Activated T-helper 1 cell treated with anti-CD3 and anti-CD28 coated beads, Interleukin-2, amount 50 U/mL, for 16 hours (primary cell): ENCODE measurements at places on chromosomes 1 and 21.

GRCh38 chr1:26075421-26076144 lies 8.2 kb upstream of the TRIM63 start:
- DNase-seq: no peak

- no peak for DNase-seq
These were observed 17.6 kb upstream of the CLIC4 start for GRCh38 chr1:24727501-24728216.

- no peak for DNase-seq
These were observed 12.7 kb downstream of the VSIG8 start for GRCh38 chr1:159849626-159850366.

- DNase-seq: no peak
These were observed 466.4 kb downstream of the SIPA1L2 start for GRCh38 chr1:232163533-232163932.

DNA sequence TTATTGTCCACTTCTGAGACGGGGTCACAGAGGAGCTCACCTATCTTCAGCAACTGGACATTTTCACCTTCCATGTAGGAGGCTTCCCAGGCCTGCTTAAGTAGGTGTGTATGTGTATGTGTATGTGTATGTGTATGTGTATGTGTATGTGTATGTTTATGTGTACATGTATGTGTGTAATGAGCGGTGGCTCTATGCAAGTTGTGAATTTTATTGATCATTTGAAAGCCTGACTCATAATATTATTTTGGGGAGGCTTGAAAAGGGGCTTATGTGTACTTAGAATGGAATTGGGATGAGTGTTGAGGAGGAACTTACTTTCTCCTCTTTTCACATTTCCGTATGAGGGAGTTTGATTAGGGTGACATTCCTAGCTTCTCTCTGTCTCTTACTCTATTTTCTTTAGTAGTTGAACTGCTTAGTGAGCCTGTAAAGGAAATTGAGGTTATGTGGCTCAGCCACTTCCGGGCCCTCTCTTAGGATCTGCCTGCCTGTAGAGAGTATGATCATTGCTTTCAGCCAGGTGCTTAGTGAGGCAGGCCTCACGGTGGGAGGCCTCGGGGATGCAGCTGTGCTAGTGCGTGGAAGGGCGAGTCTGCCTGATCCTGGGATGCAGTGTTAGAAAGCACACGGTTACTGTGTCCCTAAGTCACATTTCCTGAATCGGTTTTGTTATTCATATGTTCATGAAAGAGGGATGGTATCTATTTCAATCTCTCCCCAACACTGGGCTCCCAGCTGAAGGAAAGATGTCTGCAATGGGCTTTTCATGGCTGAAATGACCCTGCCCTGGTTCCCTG lies 61.0 kb downstream of the IER5 start:
- peak; percentile 45 for DNase-seq

GRCh38 chr1:206802401-206802800 lies 30.1 kb upstream of the IL10 start:
- DNase-seq: no peak

GRCh38 chr1:53621144-53621543 lies 117.8 kb downstream of the GLIS1 start:
- no peak for DNase-seq

- DNase-seq: no peak
These were observed 419.0 kb upstream of the LRRC7 start for GRCh38 chr1:69148731-69149130.

GRCh38 chr1:57158604-57158998 lies 192.8 kb upstream of the C8B start:
- no peak for DNase-seq

- no peak for DNase-seq
These were observed 10.0 kb downstream of the PSRC1 start for GRCh38 chr1:109272831-109273547.

GRCh38 chr21:43866659-43867331 lies 1.8 kb downstream of the AGPAT3 start:
- peak; percentile 43 for DNase-seq

GRCh38 chr1:241846375-241846774 lies 1.6 kb upstream of the EXO1 start:
- DNase-seq: no peak

GRCh38 chr1:178382372-178382771 lies 114.4 kb downstream of the CLEC20A start:
- no peak for DNase-seq

DNA sequence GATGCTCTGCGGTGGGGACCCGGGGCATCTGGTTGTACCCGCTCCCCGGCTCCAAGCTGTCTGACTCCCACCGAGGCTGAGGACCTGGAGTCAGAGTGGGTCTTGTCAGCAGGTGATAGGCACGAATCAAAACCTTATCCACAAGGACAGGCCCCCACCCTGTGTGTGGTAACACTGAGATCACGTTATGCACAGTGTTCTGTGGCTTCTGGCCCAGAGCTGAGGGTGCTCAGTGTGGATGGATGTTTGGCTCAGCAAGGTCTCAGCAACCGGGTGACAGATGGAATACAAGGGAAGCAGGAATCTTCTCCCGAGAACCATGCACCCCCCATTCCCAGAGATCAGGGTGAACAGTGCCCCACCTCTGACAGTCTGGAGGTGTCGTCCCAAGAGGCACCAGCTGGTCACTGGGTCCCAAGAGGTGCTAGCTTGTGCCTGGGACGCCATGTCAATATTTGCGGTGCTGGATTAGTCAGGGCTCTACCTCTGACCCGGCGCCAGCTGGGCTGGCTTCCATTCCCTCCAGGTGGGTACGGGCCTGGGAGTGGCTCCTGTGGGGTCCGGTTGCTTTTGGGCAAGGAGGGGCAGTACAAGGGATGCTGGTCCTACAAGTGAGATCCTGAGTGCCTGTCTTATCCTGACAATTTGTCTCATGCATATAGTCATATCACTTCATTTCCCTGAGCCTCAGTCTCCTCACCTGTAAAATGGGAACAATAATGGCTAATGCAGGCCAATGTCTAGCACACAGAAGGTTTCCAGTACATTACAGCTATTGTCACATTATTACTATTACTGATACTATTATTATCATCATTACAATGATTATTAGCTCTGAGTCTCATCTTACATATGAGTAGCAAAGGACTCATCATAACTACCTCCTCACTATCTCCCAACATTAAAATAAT lies 957 bp downstream of the CAPN9 start:
- DNase-seq: no peak

DNA sequence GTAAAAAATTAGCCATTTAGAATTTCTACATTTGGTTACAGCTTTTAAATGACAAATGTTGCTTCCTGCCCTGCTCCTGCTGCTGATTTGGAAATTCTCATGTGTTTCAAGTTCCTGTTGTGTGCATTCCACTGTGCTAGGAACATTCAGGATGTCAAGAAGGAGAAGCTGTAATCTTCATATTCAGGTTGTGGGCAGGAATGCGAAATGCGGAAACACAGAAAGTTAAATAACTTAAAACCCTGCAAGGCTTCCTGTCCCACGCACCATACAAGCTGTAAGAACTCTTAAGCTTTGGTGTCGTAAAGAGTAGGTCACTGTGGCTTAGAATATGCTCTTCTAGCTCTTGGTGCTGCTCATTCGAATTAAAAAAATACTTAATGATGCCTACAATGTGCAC lies 52.6 kb downstream of the S100B start:
- DNase-seq: no peak

DNA sequence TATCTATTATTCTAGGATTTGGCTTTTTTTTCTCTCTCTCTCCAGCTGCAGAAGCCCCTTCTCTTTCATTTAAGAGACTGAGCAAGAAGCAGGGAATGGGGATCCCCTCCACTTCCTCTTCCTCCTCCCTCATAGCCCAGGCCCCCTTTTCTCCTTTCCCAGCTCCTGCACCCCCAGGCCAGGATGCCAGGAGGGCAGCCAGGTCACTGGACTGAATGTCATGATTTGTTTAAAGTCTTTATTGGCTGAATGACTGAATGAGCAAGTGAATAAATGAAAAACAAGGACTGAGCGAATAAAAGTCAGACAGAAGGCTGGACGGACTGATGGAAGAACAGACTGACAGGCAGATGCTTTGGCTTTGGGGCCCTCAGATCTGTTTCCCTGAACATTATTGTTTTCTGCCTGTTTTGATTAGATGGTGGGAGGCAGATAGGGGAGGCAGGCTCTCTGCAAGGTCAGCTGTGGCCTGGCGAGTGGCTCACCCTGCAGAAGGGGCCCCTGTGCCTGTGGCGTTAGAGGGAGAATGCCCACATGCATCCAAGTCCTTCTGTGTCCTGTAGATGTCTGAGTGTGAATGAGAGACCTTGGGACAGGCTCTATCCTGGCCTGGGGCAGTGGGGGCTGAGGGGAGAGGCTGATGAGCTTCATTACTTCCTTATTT lies 20.3 kb upstream of the ADGRB2 start:
- no peak for DNase-seq

DNA sequence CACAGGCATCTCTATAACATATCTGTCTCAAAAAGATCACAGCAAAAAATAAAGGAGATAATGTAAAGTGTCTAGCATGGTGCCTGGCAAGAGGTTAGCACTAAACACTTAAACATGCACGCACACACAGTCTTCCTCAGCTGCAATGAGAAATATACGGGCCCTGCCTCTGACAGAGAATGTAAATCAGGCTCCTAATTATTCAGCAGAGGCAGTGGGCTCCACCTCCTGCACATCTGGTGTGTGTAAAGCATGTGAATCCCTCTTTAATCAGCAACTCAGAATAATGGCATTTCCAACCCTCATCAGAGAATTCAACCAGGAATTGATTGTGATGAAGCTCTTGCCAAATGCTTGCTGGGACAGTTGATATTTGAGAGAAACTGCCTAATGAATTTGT lies 85.6 kb upstream of the KCNA3 start:
- no peak for DNase-seq

- no peak for DNase-seq
These were observed 609.8 kb upstream of the NCAM2 start for GRCh38 chr21:20388400-20388799.

GRCh38 chr1:197392541-197392940 lies 124.5 kb downstream of the CRB1 start:
- no peak for DNase-seq

DNA sequence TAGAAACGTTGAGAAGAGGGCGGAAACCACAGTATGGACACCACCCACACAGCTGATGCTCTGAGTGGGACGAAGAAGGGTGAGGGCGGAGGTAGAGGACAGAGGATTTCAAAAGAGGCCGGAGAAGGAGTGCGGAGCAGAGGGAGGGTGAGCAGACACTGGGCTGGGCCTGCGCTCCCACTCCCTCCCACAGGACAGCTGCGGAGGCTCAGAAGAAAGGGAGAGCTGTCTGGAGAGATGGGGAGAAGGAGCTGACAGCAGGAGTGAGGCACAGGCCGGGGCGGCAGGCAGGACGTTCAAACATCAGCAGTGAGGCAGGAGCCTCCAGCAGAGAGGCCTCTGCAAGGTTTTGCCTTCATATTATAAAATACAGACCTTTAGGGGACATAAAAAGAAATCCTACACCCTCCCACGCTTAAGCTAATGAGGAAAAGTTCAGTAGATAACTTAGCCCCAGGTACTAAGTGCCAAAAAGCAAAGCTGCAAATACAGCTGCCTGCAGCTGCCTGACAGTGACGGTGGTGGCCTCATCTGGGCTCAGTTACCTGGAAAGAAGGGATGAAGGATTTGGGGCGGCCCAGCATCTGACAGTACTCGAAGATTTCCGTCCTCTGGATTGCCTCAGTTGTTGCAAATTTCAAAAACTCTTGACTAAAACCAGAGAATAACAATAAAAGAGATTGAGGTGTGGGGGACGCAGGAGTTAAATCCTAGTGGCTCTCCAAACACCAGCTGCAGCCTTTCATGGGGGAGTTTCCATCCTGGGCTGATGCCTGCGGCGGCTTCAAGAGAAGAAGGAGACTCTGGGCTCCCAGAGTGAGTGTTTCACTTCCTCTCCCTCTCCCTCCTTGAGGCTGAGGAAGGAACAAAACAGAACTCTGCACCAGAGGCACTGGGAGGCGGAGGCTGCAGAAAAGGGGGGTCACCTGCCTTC lies 25.6 kb downstream of the SEC16B start:
- DNase-seq: no peak

DNA sequence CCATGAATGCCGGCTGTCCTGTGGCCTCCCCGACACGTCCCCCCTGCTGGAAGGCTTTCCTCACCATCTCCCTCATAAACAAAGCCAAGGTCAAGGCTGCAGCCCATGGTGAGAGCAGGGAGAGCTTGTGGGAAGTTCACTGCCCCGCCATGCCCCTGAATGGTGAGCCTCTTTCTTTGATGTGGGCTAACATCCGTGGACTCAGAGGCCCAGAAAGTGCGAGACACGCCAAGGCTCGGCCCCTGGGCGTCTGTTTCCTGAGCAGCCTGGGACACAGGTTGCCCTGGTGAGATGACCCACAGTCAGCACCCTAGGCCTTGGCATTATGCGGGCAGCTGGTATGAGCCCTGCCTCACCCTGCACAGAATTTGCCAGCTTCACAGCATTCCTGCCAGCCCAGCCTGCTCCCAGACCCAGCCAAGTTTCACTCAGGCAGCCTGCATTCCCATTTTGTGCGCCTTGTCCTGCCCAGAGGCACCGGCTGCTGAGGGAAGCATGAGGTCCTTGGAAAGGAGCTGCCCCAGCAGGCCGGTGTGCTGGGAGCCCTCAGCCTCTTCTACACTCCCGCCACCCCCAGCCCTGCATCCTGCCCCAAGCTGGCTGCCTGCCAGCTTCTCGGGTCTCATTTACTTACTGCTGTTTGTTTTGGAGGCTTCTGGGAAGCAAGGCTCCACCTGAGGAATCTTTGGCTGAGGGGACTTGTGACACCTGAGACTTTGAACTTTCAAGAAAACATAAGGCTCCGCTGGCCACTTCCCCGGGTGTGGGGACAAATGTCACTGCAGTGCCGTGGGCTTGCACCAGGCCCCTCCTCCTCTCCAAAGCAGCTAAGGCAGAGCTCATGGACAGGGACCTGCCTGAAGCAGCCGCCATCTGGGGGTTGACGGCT lies 31.9 kb downstream of the NEK2 start:
- DNase-seq: no peak

- no peak for DNase-seq
These were observed 77.7 kb upstream of the C1orf87 start for GRCh38 chr1:60151311-60151710.

GRCh38 chr1:10637834-10638558 lies 158.4 kb downstream of the CASZ1 start:
- no peak for DNase-seq

GRCh38 chr1:53616927-53617326 lies 122.0 kb downstream of the GLIS1 start:
- no peak for DNase-seq

- no peak for DNase-seq
These were observed 8.5 kb downstream of the SLC26A9 start for GRCh38 chr1:205934788-205935187.

DNA sequence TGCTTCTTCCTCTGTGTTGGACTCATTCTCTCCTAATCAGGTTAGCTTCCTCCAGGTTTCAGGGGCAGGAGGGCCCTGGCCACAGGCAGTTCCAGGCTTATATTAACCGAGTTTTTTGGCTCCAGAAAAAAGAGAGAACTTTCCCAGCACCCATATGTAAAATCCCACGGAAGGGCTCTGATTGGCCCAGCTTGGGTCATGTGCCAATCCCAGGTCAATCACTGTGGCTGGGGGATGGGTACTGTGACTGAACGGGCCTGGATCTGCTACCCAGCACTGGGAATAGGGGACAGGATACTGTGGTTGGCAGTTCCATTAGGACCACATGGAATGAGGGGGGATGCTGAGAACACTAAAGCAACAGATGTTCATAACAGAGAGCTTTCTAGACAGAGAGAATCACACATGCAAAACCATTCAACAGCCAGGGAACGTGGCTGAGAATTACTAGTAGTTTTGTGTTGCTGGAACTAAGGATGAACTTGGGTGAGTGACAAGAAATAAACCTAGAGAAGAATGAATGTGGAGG lies 51.1 kb upstream of the NEK2 start:
- no peak for DNase-seq

GRCh38 chr1:215617979-215618378 lies 50.9 kb downstream of the KCTD3 start:
- DNase-seq: no peak

- DNase-seq: no peak
These were observed 132.2 kb downstream of the PSMG1 start for GRCh38 chr21:39050841-39051587.
